ENCODE measurements at places on chromosomes 11 and 22.

- no peak for DNase-seq
These were observed 3.8 kb upstream of the OR52I2 start for GRCh38 chr11:4577761-4578160.

DNA sequence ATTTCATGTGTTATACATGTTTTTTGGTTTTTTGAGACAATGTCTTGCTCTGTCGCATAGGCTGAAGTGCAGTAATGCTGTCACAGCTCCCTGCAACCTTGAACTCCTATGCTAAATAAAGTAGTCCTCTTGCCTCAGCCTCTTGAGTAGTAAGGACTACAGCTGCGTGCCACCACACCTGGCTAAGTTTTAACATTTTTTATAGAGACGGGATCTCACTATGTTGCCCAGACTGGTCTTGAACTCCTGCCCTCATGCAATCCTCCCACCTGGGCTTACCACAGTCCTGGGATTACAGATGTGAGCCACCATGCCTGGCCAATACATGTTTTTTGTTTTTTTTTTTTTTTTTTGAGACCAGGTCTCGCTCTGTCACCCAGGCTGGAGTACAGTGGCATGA is 33.9 kb downstream of the SWAP70 start:
- no peak for DNase-seq

DNA sequence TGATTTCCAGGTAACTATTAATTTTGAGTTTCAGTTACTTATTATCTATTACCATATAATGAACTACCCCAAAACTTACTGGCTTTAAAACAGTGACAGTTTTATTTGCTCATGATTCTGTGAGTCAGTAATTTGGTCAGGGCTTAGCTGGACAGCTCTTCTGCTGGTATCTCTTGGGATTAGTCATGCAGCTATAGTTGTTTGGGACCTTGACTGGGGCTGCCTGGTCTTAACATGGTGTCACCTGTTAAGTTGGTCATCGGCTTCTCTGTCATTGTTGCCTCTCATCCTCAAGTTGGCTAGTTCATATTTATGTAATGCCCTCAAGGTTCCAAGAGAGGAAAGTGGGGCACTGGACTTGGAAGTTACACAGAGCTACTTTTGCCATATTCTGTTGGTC is 177.5 kb downstream of the TMEM135 start:
- DNase-seq = no peak

GRCh38 chr11:101866619-101867491 is 48.0 kb upstream of the CEP126 start:
- DNase-seq = no peak

DNA sequence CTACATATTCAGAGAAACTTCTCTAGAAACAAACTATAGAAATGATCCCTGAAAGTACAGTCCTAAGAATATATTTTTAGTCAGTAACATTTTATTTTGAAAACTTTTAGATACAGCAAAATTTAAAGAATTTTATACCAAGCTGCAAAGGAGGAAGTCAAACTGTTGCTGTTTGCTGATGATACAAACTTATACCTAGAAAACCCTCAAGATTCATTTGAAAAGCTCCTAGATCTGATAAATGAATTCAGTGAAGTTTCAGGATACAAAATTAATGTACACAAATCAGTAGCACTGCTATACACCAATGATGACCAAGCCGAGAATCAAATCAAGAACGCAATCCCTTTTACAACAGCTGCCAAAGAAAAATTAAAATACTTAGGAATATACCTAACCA is 10.1 kb downstream of the ZBTB44 start:
- DNase-seq = no peak

All from ecto neural progenitor cell (in vitro differentiated cells).